Activated CD4-positive, alpha-beta T cell treated with anti-CD3 and anti-CD28 coated beads for 36 hours (primary cell): ENCODE measurements at places on chromosomes 2 and 18. TPM values are rescaled to one million over a fixed set of nuclear protein-coding genes. Genes with fewer than 3 reads are reported as not detected.
A peak's percentile ranks its signal among the peaks of the same experiment; 100 is the strongest.

The IL1F10 gene
- total RNA-seq = not detected

DNA sequence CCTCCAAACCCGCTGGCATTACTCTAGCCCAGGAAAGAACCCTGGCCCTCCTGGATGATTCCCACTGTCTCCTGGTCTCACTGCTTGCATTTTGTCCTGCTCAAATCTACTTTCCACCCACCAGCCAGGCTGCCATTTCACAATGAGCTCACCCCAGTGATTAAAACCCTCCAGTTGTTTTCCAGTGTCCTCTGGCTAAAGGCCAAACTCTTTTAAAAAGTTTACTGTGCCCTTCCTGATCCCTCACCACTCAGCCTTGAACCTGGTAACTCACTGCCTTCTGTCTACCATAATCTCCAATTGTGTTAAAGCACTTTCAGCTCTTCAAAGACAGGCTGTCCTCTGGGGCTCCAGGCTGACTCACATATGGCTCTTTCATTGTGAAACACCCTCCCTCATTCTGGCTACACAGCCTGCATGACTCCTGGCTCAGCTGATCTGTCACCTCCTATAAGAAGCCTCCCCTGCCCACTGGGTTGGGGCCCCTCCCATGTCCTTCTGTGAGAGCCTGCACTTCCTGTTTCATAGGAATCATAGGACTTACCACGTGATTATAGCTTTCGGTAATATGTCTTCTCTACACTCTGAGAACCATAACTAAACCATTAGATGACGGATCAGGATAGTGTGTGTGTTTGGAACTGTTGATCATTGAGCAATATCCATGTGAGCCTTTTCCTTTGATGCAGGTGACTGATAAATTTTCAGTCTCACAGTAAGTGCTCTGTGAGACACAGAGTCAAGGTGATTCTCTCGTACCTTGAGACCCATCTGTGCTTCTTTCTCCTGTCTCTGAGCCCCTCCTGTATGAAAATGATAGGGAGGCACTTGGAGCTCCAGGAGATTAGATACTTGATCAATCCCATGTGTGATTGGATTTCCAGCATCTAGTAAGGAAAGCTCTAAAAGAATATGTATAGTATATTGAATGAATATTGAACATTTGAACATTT is 590.8 kb upstream of the ID2 start:
- H3K27ac ChIP-seq = no peak overlapping the region
- H3K4me3 ChIP-seq = no peak overlapping the region
- DNase-seq = peak; percentile 90
- H3K36me3 ChIP-seq = no peaks in the 10 kb centered on the region

DNA sequence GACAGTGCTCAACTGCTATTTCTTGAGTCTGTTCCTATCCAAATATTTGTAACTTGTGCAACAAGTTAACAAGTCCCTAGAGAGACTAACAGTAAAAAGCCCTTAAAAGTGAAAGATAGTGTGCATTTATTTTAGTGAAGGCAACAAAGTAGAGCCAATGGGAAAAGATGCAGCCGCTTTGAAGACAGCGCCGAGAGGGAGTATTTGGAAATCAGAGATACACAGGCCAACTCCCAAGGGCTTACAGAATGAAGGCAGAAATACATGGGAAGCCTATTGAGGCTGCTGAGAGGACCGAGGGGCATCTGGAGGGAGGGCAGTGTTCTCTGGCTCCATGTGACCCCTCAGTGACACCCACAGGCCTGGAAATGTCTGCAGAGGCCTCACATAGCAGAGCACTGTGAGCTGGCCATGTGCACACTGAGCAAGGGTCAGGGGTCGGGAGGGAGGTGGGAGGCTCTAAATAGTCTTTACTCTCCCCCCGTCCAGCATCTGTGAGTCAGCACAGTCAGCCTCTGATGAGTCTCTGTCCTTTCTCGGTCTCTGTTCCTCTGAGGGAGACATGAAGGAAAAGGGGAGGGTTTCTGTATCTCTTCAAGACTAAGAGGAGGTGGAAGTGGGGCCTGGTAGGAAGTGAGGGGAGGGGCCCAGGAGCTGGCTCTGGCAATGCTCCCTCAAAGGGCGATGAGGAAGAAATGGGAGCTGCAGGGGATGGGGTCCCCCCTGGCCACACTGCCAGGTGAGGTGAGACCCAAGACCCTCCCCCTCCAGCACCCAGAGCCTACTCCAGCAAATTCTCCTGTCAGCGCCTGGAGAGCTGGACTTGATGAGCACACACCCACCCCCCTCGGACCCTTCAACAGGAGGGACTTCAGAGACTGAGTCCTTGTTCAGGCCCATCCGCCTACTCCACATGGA is 133.6 kb downstream of the SP3 start:
- no peak for DNase-seq
- no peaks in the 10 kb centered on the region for H3K4me1 ChIP-seq
- H3K4me3 ChIP-seq = no peak overlapping the region

The OSR1 gene
- not detected for total RNA-seq

- no peaks in the 10 kb centered on the region for H3K4me1 ChIP-seq
- no peaks in the 10 kb centered on the region for H3K36me3 ChIP-seq
- H3K4me3 ChIP-seq = no peak overlapping the region
- no peak for DNase-seq
- H3K27ac ChIP-seq = no peak overlapping the region
- H3K27me3 ChIP-seq = no peaks in the 10 kb centered on the region
Observed at GRCh38 chr18:75090336-75090735, 118.6 kb downstream of the PTGR3 start.

DNA sequence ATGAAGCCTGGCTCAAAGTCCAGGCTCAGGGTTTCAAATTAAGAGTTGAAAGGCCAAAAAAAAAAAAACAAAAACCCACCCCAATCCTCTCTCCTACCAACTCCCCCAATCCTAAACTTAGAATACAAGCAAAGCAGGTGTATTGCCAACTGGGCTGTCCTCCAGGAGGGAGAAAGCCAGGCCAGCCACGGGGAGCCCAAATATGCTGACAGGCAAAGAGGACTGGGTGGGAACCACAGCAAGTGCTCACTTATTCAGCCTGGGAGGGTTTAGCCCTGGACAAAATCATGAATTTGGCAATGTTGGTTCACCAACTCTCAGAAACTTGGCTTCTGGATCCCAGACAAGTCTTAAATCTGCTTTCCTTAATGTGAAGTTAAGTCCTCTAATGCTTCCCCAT is 36.5 kb downstream of the GKN2 start:
- no peak for DNase-seq
- no peaks in the 10 kb centered on the region for H3K36me3 ChIP-seq
- H3K27ac ChIP-seq = no peak overlapping the region
- no peaks in the 10 kb centered on the region for H3K27me3 ChIP-seq

DNA sequence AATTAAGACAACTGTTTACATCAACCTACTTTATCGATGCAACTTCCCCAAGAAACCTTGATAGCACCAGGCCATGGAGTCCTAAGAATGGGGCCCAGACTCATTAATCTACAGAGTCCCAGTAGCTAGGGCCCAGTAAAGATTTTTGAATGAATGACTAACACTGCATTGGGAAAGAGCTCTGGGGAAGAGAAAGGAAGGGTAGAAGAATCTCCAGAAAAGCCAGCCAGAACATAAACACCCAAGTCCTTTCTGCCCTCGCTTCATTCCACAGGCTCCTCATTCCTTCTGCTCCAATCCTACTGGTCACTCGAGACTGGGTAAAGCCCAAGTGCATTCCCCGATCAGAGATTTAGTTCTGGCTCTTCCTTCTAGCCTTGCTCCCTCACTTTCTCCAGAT is 44.3 kb downstream of the CYRIA start:
- no peak for DNase-seq
- H3K27ac ChIP-seq = no peak overlapping the region
- no peak overlapping the region for H3K4me3 ChIP-seq
- H3K36me3 ChIP-seq = no peaks in the 10 kb centered on the region

GRCh38 chr18:77032181-77032701 is 100.3 kb downstream of the MBP start:
- H3K36me3 ChIP-seq = peaks cover 23% of the 10 kb centered on the region
- DNase-seq = no peak
- H3K27ac ChIP-seq = no peak overlapping the region
- no peaks in the 10 kb centered on the region for H3K27me3 ChIP-seq
- H3K4me3 ChIP-seq = no peak overlapping the region

- peaks cover 36% of the 10 kb centered on the region for H3K4me1 ChIP-seq
- H3K4me3 ChIP-seq = peak overlapping the region; percentile 46
- no peak for DNase-seq
- no peaks in the 10 kb centered on the region for H3K36me3 ChIP-seq
- H3K27me3 ChIP-seq = no peaks in the 10 kb centered on the region
- peak overlapping the region; percentile 95 for H3K27ac ChIP-seq
Observed at GRCh38 chr2:68907232-68907919, 36.2 kb upstream of the BMP10 start.
